CD4-positive, CD25-positive, alpha-beta regulatory T cell (primary cell): ENCODE measurements at places on chromosomes 2 and 18. TPM values are rescaled to one million over a fixed set of nuclear protein-coding genes. Genes with fewer than 3 reads are reported as not detected.

- DNase-seq = no peak
These were observed 155.0 kb upstream of the HNMT start for GRCh38 chr2:137809252-137809651.

DNA sequence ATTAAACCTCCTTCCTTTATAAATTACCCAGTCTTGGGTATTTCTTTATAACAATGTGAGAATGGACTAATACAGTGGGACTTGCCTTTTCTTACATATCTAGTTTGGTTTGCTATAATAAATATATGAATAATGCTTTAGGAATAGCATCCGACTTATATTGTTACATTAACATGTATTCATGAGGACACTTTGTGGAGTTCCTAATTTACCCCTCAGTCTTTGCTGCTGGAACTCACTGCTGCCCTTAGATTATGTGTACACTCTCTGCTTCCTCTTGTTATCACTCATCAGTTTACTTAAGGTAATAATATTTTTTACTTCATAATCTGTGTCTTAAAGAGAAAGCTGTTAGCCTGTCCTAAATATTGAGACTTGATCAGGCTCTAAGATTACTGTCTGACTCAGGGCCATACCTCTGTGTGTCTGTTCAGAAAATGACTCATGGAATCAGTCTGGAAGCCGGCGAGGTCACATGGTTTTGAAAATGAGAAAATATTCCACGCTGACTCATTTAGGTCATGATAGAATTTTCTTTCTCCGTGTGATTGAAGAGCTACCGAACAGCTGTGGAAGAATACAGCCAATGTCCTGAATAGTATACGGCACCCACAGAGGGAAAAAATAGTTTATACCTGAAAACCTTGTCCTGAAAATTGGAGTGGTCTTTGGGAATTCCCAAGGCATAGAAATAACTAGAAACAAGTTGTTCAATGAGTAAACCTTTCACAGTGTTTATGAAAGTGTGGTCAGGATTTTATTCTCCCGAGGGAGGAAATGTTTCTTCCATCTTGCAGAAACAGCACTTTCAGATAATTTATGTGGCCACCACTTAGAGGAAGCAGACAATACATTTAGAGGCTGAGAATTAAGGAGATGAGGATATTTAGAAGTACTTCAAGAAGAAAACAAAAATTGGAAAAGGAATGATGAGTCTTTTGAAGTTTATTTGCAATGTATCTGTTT is 156.4 kb downstream of the DSEL start:
- DNase-seq = no peak

DNA sequence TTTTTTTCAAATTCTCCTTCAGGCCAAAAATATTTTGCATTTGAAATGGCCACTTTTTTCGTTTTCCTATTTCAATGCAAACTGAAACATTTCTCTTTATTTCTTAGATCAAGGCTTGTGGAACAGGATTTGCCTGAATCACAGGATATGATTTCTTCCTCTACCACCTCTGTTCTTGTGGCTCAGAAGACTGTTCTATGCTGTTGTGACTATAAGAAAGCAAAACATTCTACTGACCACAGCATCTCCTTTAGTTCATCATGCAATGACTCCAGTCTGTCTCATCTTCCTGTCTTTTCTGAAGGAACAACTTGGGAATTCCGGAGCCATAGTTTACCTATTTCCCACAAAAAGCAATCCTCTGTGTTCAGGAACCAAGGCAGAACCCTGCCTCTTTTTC is 16.2 kb upstream of the ZNF512 start:
- no peak for DNase-seq

- no peak for DNase-seq
These were observed 181.0 kb upstream of the SALL3 start for GRCh38 chr18:78798402-78799175.

DNA sequence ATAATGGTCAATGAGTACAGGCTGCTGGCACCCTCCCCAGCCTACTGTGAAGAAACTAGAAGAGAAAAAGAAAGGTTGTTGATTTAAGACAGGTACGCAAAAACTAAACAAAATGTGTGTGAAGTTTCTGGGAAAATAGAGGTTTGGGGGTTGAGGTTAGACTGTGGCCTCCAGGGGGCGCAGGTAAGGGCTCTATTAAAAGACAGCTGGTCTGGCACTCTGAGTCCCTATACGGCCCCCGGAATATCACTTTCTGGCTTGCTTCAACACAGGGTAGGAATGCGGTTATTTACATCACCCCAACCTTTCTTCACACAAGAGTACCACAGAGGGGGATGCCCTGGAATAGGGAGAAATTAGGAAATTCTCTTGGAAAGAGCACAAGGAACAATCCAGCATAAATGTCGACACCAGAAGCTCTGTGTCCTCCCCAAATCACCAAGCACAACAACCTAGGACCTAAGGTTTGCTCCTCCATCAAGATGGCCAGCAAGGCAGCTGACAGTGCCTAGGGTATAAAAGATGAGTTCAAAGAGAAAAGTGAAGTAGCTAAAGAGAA is 480.8 kb upstream of the KLHL29 start:
- DNase-seq = peak; percentile 8

DNA sequence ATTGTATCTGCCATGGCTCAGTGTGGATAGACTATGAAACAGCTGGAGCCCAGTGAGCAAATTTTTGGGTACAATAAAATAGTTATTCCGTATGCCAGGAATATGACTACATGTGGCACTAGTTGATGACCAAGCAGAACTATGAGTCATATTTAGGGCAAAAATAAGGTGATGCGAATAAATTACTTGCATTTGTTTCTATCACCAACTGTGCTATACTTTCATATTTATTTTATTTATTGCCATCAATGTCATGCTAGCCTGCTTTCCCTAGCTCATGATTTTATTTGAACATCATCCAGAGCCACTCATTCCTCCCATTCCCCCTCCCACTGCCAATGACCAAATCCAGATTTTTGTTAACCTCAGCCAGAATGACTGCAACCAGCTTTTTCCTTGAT is 13.3 kb upstream of the FAP start:
- DNase-seq = no peak

DNA sequence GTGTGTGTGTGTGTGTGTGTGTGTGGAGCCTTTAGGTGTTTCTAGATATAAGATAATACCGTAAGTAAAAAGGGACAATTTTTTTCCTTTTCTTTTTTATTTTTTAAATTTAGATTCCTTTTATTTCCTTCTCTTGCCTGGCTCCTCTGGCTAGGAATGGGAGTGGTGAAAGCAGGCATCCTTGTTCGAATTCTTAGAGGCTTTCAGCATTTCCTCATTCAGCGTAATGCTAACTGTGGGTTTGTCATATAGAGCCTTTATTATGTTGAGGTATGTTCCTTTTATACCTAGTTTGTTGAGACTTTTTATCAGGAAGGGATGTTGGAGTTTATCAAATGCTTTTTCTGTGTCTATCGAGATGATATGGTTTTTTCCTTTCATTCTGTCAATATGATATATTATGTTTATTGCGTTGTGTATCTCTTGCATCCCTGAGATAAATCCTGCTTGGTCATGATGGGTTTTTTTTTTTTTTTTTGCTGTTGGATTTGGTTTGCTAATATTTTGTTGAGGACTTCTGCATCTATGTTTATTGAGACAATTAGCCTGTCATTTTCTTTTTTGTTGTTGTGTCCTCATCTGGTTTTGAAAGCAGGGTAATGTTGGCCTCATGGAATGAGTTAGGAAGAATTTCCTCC is 120.2 kb downstream of the XRCC5 start:
- no peak for DNase-seq

DNA sequence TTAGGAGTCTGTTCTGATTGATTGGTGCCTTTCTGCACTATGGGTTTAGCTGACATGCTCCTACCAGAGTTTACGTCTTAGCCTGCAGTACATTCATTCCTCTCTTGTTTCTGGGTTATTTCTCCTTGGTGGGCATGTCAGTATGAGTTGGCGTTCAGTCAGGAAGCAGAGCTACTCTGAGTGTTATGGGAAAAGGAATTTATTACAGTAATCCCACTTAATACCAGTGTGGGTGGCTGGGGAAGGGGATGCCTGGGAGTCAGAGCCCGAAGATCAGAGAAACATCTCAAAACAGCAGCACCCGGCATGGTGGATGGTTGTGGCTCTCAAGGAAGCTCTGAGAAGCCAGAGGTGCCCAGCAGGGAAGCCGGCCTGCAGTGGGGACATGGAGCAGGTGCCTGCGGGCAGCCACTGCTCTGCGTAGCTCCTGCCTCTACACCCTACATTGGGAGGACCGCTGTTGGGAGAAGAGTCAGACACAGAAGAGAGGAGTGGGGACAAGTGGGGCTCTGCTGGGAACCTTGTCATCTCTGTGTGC is 48.9 kb downstream of the RAB31 start:
- DNase-seq = no peak

GRCh38 chr2:236113948-236114347 is 54.2 kb downstream of the GBX2 start:
- no peak for DNase-seq

GRCh38 chr18:34548973-34549294 is 161.2 kb upstream of the DTNA start:
- no peak for DNase-seq

DNA sequence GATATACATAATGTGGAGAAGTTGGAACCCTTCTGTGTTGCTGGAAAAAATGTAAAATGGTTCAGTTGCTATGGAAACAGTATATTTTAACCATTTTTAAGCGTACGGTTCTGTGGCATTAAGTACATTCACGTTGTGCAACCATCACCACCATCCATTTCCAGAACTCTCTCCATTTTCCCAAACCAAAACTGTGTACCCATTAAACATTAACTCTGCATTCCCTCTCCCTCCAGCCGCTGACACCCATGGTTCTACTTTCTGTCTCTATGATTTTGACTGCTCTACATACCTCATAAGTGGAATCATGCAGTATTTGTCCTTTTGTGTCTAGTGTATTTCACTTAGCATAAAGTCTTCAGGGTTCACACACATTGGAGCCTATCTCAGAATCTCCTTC is 67.3 kb downstream of the LDLRAD4 start:
- DNase-seq = no peak

GRCh38 chr2:189050165-189050712 is 76.1 kb downstream of the COL3A1 start:
- no peak for DNase-seq

DNA sequence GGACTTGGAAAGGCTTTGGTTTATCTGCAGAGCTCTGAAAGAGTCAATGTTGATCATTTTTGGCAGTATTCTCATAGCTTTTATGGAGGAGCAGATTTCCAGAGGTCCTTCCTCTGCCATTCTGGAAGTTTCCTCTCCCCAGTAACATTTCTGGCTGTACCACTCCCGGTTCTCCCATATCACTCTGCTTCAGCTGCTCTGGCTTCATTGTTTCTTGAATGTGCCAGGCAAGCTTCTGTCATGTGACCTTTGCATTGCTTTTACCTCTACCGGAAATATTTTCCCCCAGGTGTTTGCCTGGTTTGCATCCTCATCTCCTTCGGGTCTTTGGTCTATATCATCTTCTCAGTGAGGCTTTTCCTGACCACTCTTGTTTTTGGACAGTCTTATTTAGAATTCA is 12.4 kb downstream of the PCYOX1 start:
- no peak for DNase-seq

DNA sequence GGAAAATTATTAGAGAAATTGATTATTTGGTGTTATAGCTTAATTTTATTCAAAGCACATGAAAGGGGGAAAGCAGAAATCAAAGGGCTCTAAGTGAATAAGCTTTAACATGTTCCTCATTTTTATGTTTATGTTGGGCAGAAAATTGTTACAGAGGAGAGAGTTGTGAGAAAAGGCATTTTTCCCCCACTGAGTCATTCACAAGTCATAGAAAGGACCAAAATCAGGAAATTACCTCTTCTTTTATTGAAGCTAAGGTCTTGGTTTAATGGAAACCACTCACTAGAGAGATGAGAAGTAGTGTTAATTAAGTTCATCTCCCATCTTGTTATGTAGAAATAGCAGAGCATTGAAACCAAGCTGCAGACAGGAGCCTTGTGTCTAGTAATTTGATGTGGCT is 175.3 kb upstream of the THUMPD2 start:
- DNase-seq = no peak

GRCh38 chr2:173903601-173904394 is 61.4 kb downstream of the SP3 start:
- no peak for DNase-seq

- DNase-seq = no peak
These were observed 11.7 kb upstream of the PDE11A start for GRCh38 chr2:178084273-178084672.

GRCh38 chr2:230737791-230738226 is 25.2 kb downstream of the CAB39 start:
- no peak for DNase-seq

DNA sequence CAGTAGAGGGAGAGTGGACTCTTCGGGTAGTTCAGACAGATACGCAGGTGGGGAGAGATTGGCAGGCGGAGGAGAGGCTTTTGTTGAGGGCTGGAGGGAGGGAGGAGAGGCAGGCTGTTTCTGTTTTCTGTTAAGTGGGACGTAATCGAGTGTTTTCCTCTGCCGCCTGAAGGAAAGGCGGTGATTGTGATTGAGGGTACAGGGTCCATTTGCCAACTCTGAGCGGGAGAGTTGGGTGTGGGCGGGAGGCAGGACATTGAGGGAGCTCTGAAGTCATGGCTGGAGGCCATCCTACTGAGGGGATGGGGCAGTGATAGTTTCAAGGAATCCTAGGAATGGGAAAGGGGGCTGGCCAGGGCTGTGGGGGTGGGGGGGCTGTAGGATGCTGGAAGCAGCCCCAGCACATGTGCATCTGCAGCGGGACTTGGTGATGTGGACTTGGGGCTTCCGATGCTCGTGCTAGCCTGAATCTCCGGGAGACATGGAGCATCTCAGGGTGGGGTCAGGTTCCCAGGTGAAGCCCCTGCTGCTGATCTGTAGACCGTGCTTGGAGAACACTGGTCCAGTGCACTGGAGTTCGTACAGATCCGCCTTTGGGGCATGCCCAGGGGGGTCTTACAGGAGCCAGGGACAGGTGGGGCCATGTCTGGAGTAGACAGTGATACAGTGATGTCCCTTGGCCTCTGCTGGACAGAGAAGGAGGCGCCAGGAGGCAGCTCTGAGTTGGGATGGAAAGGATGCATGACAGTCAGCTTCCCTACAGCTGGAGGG is 167.5 kb downstream of the AGAP1 start:
- DNase-seq = no peak

- DNase-seq = no peak
These were observed 12.0 kb upstream of the DARS1 start for GRCh38 chr2:135997380-135997779.

DNA sequence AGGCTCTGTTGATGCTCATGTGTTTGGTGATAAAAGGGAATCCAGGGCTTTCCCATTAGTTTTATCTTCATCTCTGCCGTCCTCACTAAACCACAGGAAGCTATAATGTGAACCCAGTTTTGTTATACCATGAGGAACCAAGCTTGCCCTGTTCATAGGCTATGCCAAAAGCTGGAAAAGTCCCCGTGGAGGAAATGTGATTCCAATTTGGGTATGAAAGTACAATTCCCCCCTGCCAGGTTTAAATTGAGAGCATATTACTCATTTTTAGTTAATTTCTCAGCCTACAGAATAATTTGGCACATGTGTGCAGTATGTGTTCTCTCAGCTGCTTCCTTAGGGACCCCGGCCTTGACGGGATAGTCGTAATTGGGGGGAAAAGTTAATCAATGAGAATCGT is 327.4 kb downstream of the RND3 start:
- DNase-seq = no peak

- no peak for DNase-seq
These were observed 577.1 kb downstream of the ARHGAP15 start for GRCh38 chr2:143706354-143706753.

The GRB14 gene
- polyA plus RNA-seq = not detected

The BCL2 gene
- 39.0 TPM for polyA plus RNA-seq

The COQ10B gene
- 51.8 TPM for polyA plus RNA-seq

The TTC32 gene
- 39.1 TPM for polyA plus RNA-seq

The HOXD8 gene
- not detected for polyA plus RNA-seq

The CEP76 gene
- 7.3 TPM for polyA plus RNA-seq

The ST8SIA5 gene
- polyA plus RNA-seq = not detected

The VAMP5 gene
- 158 TPM for polyA plus RNA-seq
